ENCODE measurements at places on chromosomes 7 and 10.

DNA sequence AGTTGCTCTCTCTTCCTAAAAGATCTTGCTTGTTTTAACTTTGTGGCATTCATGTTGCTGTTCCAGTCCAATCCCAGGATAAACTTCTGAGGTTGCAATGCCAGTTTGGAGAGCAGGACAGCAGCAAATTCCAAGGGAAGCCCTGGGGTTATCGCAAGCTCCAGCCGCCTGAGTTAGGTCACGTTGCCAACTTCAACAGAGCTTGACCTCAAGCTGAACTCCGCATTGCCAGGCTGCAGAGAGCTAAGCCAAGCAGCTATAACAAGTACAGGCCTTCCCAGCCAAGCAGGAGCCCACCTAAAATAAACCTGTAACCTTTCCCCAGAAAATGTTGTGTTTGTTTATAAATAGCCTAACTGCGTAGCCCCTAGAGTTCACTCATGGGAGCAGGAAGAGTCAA lies 138.9 kb upstream of the LYZL1 start:
- no peak for DNase-seq

DNA sequence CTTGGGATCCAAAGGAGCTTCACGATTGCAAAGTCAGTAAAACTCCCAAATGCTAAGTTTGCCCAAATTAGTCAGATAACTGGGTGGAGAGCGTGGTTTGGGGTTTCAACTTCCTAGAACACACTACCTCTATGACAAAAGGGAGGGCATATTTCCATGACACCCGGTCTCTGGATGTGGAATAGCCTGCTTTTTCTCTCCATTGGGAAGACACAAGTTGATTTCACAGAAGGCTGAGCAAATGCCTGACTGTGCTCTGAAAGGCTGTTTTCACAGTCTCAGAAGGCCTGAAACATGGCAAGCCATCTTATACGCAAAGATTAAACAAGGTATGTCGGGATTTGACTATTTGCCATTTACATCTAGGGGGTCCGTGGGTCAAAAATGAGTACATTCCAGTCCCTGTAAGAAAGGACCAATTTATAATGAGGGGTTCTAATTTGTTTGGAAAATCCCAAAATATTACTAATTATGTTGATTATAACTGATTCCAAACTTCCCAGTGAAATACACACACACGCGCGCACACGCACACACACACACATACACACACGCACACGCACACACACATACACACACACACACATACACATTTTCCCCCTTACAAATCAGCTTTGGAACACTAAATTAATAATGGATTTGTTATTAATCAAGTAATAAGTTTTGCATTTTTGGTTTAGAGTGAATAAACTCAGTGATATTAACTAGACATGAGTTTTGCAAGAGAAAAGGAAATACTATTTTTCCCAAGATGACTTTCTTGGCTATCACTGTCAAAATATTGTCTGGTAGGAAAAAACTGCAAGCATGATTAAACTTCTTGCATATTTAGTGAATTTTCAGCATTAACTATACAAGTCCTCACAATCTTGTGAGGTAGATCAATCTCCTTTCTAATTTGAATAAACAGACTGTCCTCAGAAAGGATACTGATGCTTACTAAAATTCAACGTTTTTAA lies 105.0 kb downstream of the PRTFDC1 start:
- no peak for DNase-seq

- no peak for DNase-seq
These were observed 3.0 kb upstream of the CALHM3 start for GRCh38 chr10:103481974-103482531.

- DNase-seq, result no peak
These were observed 119.1 kb upstream of the JCAD start for GRCh38 chr10:30178356-30178964.

DNA sequence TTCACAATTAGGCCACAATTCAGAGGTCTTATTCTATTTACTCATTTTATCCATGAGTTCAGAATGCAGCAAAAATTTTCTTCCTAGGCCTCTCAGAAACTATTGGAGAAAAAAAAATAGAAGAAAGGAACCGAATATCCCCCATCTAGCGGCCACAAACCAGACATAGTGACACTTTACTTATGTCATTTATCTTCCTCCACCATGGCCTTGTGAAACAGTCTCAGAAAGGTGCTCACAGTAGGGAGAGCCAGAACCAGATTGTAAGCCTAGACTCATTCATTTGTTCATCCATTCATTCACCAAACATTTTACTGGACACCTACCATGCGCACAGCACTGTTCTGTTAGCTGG lies 16.0 kb downstream of the CREB3L2 start:
- DNase-seq, result no peak

DNA sequence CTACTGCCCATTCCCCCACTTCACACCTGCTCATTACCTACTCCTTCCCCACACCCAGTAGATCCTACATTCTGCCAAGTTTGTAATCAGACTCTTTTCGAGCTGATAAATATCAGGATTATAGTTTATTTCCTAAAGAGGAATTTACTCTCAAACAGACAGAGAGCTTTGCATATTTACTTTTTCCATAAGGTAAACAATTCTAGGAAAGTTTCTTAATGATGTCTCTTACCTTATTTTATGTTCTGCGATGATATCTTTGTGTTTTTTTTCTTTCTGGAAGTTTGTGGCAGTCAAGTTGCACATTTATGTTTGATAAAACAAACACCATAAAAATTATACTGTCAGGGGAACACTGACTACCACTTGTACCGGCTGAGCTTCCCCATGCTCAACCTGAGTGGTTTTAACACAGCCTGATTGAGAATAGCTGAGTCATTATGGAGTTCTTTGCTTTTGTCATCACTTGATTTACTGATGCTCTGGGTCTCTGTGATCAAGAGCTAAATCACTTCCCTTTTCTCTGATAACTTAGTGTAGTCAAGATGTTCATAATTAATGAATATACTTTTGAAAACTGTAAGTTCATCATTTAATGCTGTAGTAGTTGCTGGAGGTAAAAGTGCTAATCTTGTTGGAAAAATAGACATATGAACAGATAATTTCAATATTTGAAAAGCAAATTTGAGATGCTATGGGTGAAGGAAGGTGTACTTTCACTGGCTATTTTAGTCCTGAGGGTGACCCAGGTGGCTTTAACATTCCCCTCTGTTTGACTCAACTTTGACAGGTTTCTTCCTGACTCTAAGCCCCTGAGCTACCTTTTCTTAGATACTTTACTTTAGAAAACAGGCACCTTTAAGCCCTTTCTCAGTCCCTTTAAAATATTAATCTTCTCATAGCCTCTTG lies 1034.5 kb upstream of the LRRTM3 start:
- no peak for DNase-seq

DNA sequence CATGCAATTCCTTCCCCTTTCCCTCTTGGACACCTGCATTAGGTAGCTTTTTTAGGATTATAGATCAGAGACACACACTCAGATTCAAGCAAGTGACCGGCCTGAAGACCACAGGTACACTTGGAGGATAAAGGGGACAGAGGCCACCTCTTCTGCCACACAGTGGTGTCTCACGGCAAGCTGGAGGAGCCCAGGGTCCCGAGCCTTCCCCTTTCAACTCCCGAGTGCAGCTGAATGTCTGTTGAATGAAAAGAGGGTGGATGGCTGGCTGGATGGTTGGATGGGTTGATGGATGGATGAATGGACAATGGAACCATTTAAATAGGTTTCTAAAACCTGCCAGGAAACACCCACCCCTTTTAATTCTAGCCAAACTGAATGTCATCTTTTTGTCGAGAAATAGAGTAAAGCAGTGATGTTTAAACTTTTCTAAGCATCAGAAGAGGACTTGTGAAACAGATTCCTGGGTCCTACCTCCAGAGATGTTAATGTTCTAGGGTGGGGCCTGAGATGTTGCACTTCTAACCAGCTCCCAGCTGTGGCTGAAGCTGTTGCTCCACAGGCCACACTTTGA lies 49.2 kb upstream of the ZMIZ1 start:
- DNase-seq, result no peak

- DNase-seq, result no peak
These were observed 923.4 kb downstream of the REEP3 start for GRCh38 chr10:64444564-64444963.

- DNase-seq, result no peak
These were observed at the start of gene OLAH for GRCh38 chr10:15043674-15044073. TSS of gene OLAH (plus strand) at chr10:15043943. CDS start at chr10:15047289, 3,346 bp downstream.

DNA sequence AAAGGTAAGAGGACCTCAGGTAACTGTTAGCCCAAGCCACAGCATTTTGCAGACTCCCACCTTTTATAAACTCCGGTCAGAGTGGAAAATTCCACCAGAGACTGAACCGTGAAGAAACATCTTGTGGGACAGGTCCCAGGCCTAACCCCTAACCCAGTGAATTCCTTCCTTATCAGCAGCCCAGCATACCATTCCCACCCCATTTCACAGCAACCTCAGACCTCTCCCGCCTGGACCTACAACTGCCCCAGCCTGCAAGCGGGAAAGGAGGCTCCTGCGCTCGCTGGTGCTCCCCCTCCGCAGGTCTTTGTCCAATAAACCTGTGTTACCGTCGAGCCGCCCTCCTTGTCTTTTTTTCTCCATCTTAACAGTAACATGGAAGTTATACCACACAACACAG lies 736.6 kb downstream of the MAGI2 start:
- DNase-seq, result no peak

DNA sequence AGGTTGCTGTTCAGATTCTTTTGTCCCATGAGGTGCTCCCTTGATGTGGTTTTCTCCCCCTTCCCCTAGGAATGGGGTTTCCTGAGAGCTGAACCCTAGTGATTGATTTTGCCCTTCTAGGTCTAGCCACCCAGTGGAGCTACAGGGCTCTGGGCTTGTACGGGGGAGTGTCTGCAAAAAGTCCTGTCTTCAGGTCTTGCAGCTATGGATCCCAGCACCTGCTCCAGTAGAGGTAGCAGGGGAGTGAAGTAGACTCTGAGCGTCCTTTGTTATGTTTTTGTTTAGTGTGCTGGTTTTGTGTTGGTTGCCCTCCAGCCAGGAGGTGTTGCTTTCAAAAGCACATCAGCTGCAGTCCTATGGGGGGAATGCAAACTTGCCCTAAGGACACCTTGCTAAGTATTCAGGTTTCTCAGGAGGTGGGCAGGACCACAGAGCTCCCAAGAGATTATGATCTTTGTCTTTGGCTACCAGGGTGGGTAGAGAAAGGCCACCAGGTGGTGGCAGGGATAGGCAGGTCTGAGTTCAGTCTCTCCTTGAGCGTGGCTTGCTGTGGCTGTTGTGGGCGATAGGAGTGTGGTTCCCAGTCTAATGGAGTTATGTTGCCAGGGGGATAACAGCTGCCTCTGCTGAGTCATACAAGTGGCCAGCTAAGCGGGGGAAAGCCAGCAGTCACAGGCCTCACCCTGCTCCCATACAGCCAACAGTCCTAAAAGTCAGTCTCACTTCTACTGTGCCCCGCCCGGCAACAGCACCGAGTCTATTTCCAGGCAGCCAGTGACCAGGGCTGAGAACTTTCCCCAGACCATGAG lies 92.4 kb upstream of the JCAD start:
- DNase-seq, result no peak

GRCh38 chr7:64807731-64808365 lies 13.6 kb downstream of the ZNF138 start:
- no peak for DNase-seq

- DNase-seq, result no peak
These were observed 59.8 kb downstream of the TMEM178B start for GRCh38 chr7:141133646-141134045.

DNA sequence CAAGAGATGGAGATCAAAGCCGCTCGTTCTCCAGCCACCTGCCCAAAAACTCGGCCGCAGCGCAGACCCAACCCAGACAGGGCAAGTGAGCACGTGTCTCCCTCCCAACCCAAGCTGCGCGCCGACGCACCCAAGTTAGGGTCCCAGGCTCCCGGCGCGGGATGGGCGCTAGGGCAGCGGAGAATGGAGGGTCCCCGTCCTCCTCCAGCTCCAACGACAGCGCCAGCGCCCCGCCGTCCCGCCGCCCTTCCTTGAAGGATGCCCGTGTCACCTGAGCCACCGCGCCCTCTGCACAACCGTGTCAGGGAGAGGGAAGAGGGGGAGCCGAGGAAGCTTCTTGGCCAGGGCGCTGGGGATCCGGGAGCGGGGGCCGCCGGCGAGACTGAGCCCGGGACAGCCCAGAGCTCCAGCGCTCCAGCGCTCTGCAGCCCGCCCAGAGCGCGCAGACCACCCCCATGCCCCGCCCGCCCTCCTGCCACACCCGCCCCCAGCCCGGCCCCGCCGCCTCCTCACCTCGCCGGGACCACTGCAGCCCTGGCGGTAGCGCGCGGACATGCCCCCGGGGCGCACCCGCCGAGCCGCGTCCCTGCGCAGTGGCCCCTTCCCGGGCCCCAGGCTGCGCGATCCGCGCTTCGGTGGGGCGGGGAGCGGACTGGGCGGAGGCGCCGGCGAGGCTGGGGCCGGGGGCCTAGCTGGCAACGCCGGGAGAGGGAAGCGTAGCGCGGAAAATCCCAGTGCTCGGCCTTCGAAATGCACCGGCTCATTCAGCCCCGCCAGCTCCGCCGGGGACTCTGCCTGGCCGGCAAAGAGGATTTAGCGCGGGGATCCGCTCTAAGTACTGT lies at the start of gene SLC16A12:
TSS of gene SLC16A12 (minus strand) at position 424 of the 842 bp plus-strand sequence. CDS start 73,016 bp downstream, outside the sequence.
- no peak for DNase-seq

- DNase-seq, result no peak
These were observed 11.2 kb upstream of the GRID1 start for GRCh38 chr10:86377797-86378146.

DNA sequence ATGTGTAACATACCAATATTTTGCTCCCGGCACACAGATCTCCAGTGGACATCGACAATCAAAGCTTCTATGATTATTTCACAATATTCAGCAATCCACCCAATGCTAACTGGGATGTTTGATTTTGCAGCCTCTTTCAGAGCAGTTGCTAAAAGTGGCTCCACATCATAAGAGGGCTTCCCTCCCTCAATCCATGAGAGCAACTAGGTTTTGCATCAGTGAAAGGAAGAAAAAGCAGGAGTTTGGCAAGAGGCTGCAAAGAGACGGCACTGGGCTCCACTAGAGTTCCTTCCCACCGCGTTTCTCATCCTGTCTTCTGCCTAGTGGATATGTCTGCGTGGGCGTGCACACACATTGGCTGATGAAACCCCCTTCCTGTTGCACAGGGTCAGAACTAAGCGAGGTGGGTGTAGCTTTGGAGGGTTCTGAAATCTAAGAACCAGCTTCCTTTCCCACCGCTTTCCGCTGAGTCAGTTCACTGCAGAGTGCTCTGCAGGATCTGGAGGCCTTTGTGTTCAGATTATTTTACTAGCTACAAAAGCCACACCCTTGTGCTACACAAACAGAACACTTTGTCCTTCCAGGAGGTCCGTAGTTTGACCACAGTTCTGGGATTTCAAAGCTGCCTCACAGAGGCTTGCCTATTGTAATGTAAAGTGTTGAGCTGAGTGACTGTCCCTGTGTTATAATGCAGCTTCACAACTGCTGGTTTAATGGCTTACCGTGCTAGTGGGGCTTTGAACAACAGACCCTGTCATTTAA lies 28.1 kb downstream of the ARL4A start:
- DNase-seq, result no peak

Measured in GM18507 (cell line).